ENCODE measurements at places on chromosomes 11 and 22.

DNA sequence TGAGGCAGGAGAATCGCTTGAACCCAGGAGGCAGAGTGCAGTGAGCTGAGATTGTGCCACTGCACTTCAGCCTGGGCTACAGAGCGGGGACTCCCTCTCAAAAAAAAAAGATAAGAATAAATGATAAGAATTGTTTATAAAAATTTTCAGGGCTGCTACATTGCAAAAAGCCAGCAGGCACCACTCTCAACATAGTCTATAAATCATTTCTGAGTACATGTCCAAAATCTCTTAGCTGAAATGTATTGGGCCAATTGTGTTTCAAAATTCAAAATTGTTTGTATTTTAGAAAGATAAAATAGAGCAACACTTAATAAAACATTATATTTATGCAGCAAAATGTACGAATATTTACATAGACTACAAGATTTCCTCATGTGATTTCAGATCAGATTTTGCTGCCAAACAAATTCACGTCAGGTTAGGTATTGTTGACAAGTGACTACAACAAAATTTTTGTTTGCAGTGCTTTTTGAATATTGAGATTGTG, 13.9 kb downstream of the PGR start:
- no peak for DNase-seq

DNA sequence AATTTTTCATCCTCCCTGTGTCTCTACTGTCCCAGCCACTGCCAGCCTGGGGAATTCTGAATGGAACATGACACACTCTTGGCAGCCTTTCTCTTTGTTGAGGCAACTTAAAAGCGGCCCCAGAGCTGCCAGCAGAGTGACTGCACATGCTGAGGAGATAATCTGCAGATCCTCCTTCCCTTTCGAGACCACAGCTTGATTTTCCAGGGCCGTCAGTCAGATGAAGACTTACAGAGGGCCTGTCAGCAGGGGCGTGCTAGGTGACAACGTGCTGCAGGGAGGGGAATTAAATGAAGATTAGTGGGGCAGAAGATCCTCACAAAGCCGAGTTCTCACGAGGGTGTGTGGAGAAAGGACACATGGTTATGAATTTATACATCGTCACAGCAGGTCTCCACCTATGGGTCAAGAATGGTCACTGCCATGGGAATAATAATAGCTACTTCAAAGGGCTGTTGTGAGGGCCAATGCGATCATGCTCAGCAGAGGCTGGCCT, 193.5 kb upstream of the PITPNB start:
- DNase-seq = no peak

- DNase-seq = no peak
These were observed 1.6 kb downstream of the IFITM10 start for GRCh38 chr11:1748636-1749394.

DNA sequence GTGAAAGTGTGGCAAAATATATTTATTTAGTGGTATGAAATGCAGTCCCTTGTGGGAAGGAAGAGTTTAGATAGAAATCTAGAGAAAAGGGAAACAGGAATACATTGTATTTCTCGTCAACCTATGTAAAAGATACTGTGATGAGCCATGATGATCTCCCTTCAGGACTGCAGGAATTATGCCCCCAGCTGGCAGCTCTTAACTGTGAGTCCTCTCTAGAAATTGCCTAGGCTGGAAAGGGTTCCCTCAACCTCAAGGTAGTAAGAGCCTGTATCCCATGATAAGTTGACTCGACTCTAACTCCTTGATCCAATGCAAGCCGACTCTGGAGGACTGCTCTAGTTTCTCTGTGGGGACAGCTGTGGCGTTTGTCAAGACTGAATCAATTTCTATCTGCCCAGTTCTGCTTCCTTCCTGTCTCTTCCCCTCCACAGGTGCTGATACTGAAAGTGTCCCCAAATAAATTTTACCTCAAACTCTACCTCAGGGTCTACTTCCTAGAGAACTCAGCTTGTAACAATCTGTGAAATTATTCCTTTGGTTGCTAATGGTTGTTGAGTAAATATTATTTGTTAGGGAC, 897.3 kb downstream of the METTL15 start:
- DNase-seq = no peak

DNA sequence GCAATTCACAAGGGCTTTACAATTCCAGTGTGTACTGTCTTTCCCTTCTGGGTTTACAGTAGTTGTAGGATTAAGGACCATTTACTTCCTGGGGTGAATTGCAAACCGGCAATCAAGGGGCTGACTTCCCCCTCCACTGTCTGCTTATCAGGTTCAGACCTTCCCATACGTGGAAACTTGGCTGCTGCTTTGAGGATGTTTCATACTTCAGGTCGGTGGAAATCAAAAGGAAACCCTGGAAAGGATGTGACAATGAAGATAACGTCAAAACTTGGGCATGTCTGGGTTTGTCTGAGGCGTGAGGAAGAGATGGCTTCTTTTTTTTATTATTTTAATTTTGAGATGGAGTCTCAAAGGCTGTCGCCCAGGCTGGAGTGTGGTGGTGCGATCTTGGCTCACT, 2.1 kb upstream of the RTCB start:
- DNase-seq = no peak

GRCh38 chr11:3807909-3808860, at the start of gene PGAP2:
Gene PGAP2, plus strand, starts transcription at chr11:3808560. Its CDS starts 2,700 bp downstream, at chr11:3811260.
- DNase-seq = peak; percentile 35

GRCh38 chr22:36422287-36423014, 34.7 kb upstream of the MYH9 start:
- DNase-seq = no peak

DNA sequence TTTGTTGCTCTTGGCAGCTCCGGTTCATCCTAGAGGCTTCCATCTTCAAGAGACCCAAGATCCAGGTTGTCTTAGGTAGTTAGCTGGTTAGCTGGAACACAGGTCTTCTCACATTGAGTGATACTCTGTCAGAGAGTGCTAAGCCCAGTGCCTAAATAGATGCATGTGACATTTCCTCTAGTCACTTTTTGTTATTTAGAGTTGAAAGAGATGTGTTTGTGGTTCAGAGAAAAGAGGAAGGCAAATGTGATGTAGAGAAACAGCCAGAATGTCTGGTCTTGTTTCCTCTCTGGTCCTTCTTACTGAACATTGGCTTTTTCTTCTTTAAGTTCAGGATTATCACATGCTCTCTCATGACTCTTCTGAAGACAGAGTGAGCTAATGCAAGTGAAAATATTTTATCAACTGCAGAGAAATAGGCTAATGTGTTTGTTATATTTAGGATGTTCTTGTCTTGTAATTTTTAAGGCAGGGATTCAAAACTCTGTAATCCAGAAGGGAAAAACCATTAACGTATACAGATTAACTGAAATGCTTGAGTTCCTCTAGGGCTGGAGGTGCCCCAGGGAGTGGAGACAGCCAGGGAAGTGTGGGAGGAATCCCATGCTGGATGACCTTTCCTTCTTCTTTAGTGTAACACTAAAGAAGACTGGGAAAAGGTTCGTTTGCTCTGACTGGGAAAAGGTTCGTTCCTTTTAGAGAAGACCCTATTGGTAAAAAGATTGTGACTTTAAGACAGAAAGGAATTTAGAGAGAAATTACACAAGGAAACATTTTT, 75.4 kb downstream of the SWAP70 start:
- DNase-seq = no peak

- no peak for DNase-seq
These were observed at the start of gene LRRC10B for GRCh38 chr11:61507962-61508861. Gene LRRC10B, plus strand, starts transcription at chr11:61508749. Its CDS starts 250 bp downstream, at chr11:61508999.

GRCh38 chr11:118661425-118662301, 17.8 kb downstream of the TREH start:
- no peak for DNase-seq

DNA sequence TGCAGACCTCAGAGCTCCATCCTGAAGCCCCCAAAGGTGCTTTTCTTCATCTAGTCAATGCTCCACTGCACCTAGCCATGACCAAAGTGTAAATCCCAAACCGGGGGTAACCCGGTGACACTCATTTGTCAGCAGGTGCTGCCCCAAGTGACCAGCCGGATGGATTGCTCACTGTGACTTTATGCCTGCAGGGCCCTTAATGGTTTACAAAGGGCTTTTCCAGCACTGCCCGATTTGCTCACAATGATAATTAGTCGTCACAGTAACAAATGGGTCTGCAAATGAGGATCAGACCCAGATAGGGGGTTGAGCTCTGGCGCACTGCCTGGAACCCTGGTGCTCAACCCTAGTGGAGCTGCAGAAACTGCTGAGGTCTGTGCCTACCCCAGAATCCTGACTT, 45.7 kb upstream of the CD5 start:
- DNase-seq = no peak
